ENCODE measurements at places on chromosomes 7 and 10.
A peak's percentile ranks its signal among the peaks of the same experiment; 100 is the strongest.

GRCh38 chr10:49690698-49691356 lies 11.4 kb downstream of the C10orf53 start:
- no peak for DNase-seq

- DNase-seq: no peak
Measured at GRCh38 chr7:135769005-135769802, 20.6 kb upstream of the FAM180A start.

GRCh38 chr10:20105931-20106330 lies 289.7 kb downstream of the PLXDC2 start:
- DNase-seq: no peak

DNA sequence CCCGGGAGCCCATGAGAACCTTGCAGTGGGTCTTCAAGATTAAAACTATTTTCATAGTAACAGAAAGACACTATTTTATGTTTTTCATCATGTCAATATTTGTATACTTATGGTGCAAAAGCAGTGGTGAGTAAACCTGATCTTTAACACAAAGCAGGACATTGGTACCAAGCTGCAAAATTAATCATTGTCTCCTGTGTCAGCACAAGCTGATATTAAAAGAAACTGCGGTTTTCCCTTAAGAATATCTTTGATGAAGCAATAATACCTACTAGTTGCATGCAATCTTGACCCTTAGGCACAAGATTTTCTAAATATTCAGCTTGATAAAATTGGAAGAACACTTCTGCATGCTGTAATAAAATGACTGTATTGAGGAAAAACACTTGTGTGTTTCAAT lies 121.7 kb downstream of the MDFIC start:
- no peak for DNase-seq

GRCh38 chr7:24917510-24918239 lies 62.3 kb downstream of the OSBPL3 start:
- no peak for DNase-seq

GRCh38 chr7:109003742-109004141 lies 434.1 kb downstream of the DNAJB9 start:
- no peak for DNase-seq

- no peak for DNase-seq
Measured at GRCh38 chr7:112905950-112906349, 115.8 kb upstream of the TMEM168 start.

DNA sequence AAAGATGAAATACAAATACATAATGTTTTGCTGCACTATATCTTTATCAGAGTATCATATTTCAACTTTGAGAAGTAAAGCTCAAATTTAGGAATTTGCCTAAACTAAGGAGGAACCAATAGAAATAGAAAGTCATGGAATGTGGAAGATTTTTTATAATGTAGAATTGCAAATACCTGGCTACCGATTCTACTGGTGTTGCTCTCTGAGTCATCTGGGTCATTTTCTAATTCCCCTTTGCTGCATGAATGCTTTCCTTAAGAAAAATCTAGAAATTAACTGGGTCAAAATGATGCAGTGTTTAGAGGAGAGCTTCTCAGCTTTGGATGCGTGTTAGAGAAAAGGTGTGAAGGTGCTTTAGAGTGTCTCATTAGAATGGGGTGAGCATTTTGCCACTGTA lies 568.9 kb upstream of the ANKRD30A start:
- no peak for DNase-seq

- no peak for DNase-seq
Measured at GRCh38 chr10:76218035-76218434, 786.6 kb downstream of the LRMDA start.

DNA sequence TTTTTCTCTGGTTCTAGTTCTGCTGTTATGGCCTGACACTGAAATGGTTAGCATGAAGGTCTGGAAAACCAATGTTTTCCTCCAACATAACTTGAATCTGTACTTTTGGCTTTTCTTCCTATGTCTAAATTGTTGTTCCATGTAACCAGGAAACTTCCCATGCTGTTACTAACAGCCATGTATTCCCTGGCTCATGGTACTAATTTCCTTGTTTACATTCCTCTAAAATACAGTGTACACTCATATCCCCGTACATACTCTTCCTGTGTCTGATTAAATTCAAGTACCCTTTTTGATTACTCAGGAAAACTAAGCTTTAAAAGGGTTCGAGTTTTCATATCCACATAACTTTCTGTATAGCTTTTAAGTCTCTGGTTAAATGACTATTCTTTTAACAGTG lies 12.3 kb upstream of the ACSM6 start:
- no peak for DNase-seq

- DNase-seq: no peak
Measured at GRCh38 chr10:97826892-97827291, 22.8 kb upstream of the GOLGA7B start.

- no peak for DNase-seq
Measured at GRCh38 chr10:13276749-13277365, 23.0 kb downstream of the PHYH start.

DNA sequence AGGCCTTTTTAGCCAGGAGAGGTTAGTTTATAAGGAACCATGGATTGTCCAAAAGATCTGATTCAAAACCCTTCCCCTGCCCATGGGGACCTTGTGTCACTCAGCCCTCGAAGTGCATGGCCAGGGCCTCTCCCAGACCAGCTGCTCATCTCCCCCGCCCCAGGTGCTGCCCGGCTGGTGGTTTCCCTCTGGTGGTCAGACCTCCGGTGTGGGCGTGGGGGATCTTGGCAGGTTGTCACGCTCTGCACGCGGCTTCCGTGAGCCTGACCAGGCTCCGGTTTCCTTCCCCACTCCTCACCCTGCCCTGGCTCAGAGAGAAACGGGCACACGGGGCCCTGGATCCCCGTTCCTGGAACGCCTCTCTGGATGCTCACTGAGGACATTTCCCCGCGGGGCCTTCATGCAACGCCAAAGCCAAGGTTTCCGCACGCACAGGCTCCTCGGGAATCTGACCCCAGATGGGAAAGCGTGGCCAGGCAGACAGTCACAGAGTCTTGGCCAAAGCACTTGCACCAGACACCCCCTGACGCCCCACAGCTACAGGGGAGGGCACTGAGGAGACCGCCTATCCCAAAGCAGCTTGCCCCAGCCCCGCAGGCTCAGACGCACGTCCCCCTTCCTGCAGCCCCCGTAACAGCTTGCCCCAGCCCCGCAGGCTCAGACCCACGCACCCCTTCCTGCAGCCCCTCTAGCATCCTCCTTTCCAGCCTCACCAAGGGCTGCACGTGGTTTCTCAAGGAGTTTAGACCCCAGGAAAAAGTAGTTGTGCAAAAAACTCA lies 7.8 kb upstream of the DIP2C start:
- no peak for DNase-seq

- no peak for DNase-seq
Measured at GRCh38 chr10:20240643-20241042, 424.4 kb downstream of the PLXDC2 start.

DNA sequence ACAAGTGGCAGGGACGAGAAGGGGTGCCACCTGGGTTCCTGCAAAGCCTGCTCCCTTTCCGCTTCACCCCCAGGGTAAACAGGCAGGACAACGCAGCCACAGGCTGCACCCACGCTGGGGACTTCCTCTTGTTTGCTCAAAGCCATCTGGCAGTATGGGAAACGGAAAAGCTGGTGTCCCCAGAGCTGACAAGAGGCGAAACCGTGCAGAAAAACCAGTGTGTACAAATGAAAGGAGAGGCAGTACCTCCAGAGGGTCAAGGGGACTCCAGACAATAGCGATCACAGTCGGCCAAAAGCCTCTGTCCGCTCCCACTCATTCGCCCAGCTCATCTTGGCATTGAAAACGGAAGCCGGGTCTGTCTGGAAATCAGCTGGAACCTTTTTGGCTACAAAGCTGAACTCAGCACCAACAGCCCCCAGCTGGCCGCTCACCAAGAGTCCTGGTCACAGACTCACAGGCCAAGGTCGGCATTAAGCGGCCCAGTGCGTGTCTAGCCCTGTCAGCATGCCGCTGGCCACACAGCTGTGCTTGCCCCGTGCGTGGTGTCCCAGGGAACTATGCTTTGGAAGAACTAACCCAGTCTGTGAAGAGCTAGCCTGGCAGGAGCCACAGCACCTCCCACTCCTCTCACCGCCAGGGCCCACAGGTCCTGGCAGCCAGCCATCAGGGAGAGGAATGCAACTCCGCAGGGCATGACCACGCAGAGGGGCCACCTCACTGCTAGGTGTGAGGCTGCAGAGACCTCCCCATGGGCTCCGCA lies 10.4 kb downstream of the TNS3 start:
- DNase-seq: no peak

- DNase-seq: no peak
Measured at GRCh38 chr7:154744256-154744860, 258.6 kb downstream of the PAXIP1 start.

DNA sequence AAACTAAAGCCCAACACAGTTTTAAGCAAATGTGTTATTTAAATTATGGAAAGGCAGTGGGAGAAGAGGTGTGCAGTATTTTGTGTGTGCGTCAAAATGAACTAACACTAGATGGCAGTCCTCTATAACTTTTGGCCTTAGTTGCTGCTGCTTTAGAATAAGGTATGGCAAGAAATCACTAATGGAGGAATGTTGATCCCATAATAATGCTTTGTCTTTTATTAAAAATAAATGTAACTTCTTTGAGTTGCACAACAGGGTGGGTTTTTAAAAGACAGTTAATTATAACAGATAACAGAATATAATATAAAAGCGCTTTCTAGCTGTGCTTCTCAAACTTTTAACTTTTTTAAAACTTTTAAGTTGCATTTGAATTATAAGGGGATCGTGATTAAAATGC lies 56.4 kb downstream of the BBS9 start:
- peak; percentile 3 for DNase-seq

GRCh38 chr7:64314566-64314965 lies 805 bp downstream of the ZNF736 start:
- DNase-seq: no peak

DNA sequence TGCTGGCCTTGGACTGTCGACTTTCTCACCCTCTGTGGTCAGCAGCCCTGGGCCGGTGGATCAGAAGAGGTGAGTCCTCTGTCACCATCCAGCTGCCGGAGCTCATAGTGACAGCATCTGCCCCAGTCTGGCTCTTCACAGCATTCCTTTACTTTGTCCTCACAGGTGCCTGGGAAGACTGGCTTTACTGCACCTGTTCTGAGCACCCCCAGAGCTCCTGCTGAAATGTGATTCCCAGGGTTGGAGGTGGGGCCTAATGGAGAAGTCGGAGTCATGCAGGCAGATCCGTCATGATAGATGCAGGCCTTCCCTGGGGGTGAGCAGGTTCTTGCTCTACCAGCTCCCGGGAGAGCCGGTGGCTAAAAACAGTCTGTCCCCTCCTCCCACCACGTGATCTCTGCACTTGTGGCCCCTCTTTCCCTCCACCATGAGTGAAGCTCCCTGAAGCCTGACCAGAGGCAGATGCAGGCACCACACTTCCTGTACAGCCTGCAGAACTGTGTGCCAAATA lies 171.5 kb downstream of the ZMYND11 start:
- DNase-seq: no peak

DNA sequence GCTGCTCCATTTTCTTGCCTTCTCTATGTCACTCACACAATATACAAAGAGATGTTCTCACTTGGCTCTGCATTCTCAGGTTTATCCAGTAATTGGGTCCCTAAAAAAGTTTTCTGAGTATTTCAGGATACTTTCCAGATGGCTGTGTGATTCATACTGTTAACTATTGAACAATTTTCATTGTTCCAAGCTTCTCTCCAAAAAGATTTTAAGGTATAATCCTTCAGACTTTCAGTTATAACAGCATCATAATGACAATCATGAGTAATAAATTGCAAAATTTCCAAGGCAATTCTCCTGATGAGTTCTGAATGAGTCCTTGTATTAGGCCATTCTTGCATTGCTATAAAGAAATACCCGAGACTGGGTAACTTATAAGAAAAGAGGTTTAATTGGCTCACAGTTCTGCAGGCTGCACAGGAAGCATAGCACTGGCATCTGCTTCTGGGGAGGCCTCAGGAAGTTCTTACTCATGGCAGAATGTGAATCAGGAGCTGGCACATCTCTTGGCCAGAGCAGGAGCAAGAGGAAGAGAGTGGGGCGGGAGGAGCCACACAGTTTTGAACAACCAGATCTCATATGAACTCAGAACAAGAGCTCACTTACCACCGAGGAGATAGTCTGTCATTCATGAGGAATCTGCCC lies 148.1 kb downstream of the SLC16A9 start:
- DNase-seq: no peak

GRCh38 chr7:133633055-133633454 lies 380.2 kb downstream of the EXOC4 start:
- DNase-seq: no peak

GRCh38 chr10:52668024-52668423 lies 104.6 kb downstream of the MBL2 start:
- no peak for DNase-seq

DNA sequence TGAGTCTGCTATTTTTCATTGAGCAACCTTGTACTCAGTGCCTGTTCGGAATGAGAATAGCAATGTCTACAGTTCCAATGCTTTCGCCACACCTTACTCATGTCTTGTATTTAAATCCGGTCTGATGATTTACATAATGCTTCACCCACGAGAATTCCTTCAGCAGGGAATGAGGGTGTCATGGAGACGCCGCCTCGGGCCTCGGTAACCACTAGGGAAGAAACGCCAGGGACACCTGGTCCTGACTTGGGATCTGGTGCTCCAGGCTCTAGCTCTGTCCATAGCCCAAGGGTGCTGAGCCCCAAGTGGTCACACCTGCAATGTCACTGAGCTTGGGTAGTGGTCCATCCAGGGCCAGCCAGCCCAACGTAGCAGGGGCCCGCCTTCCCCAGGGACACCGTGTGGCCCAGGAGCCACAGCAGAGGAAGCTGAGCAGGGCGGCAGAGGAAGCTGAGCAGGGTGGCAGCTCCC lies 37.4 kb downstream of the PRKAG2 start:
- DNase-seq: no peak

GRCh38 chr7:155358066-155358947 lies 60.6 kb downstream of the INSIG1 start:
- DNase-seq: no peak

DNA sequence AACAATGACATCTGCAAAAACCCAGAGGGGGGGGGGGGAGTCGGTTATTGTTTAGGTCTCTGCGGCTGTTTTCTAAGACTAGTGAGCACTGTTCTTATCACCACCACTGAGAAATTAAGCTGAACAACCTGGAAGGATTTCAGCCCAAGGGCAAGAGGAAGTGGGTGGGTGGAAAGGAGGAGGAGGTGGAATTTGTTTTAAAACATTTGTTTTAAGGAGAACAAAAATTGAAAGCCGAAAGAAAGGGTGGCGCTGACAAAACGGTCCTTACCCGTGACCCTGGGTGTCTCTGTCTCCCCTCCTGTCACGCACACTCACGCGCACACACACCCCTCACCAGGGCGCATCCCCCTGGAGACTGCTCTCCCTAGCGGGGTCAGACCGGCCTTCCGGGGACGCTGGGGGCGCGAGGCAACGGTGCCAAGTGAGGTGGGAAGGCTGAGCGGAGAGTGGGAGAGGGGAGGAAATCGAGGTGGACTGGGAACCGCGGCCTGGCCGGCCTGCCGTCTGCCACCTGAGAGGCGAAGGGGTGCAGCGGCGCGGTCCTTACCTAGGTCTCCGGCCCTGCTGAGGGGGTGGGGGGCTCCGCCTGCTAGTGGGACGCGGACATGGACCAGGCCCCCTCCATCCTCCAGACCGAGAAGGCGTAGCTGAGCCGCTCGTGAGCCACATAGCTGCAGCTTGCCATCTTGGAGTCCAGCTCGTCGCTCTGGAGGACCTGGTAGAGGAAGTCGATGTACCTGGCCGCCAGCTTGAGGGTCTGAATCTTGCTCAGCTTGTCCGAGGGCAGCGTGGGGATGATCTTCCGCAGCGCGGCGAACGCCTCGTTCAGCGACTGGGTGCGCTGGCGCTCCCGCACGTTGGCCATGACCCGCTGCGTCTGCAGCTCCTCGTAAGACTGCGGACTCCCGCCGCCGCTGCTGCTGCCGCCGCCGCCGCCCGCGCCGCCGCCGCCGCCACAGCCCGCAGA lies 1.0 kb downstream of the TWIST1 start:
- DNase-seq: no peak

- DNase-seq: no peak
Measured at GRCh38 chr7:134721171-134721570, 58.3 kb upstream of the CALD1 start.

All from activated CD4-positive, alpha-beta T cell treated with anti-CD3 and anti-CD28 coated beads, Interleukin-2, amount 50 U/mL, for 24 hours (primary cell).